ENCODE measurements at places on chromosomes 12 and 14.

DNA sequence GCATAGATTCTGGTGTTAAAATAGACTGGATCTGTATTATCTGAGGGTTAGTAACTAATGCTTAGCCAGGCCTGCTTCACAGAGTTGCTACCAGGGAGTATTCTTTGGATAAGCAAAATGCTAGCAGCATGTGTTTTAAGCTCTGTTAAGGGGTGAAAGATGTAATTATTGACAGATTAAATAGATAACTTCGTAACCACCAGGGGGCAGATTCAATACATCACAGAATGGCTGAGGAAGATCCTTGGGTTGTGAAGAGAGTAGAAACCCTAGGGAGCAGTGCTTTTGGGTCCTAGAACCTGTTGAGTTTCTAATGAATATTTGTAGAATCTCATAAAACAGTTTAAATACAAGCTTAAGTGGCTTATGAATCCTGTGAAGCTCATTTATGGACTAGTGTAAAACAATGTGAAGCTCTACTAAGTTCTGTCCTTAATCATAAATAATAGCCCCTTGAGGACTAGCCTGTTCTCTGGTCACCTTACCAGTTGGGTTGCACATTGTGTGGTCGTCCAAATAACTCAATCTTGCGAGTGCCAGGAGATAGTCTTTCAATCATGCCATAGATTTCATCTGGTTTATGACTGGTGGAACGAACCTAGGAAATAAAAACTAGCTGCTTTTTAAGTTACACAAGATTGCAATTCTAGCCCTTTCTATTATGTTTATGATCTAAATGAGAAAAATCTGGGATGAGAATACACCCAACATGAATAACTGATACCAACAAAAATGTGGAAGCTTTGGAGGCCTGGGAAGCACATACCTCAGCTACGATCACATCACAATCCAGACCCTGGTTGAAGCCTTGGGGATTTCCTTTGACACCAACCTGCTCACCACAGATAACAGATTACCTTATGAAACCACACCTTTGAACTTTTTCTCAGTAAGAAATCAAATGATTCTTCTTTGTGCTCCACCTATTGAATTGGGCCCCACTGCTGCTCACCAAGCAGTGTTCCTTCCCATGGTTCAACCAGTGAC lies 12.3 kb downstream of the METTL3 start:
- DNase-seq: no peak

DNA sequence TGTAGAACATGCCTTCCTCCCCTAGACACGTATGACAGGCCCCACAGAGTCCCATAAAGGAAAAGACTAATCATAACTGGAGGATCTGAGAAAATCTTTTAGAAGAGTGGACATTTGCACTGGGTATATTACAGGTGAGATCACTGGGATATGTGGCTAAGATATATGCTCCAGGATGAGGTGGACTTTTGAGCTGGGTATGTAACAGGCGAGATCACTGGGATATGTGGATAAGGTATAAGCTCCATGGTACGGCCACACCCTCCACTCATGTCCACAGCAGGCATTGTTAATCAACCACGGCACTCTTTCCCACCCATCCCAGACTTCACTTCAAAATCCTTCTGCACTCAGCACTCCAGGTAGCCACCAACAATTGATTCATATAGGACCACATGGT lies 34.1 kb downstream of the CLMN start:
- DNase-seq: no peak

GRCh38 chr12:105025890-105026289 lies 39.8 kb downstream of the NOPCHAP1 start:
- DNase-seq: no peak

GRCh38 chr12:131950182-131950913 lies 606 bp downstream of the EP400 start:
- DNase-seq: peak; percentile 32

GRCh38 chr12:113086249-113087164 lies 30.0 kb downstream of the DTX1 start:
- DNase-seq: no peak

DNA sequence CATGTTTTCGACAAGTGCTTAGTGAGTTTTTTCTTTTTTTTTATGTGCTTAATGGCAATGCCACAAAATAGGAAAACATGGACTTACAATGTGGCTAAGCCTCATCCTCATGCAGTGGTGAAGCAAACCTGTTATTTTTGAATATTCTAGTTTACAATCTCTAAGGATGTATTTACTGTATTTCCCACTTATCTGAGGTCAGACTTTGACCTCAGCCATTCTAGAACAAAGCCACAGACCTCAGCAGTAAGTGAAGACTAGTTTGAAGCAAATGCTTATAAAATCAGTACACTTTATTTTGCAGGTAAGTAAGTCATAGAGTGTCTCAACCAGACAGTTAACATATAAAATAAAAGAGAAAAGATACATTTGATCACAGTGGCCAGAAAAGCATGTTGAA lies 130.1 kb downstream of the CCDC91 start:
- DNase-seq: no peak

DNA sequence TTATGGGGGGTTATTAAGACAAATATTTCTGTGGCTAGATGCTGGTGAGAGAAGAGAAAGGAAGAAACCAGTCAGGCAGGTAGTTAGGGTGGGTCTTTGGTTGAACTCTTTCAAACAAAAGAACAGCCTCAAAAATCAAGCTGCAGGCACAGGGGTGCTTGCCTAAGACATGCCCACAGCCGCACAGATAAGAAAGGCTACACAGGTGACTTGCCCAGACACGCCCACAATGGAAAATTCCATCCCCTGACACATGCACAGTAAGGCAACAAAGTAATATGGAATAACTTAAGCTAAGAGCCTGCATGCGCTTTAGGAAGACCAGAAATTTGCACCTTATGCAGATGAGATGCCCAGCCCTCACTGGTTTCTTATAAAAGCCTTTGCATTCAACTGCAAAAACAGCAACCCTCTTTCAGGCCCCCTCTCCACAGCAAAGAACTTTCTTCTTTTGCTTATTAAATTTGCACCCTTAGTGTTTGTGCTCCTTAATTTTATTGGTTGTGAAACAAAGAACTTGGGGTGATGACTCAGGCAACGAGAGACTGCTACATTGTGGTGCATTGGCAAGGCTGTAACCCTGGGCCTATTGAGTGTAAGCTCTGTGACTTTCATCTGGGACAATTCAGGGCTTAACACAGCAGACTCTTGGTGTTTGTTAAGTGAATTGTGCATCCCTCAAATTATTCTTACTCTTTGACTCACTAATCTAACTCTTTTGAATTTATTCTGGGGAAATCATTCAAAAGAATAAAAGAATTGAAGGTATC lies 149.4 kb downstream of the RPAP3 start:
- DNase-seq: no peak

DNA sequence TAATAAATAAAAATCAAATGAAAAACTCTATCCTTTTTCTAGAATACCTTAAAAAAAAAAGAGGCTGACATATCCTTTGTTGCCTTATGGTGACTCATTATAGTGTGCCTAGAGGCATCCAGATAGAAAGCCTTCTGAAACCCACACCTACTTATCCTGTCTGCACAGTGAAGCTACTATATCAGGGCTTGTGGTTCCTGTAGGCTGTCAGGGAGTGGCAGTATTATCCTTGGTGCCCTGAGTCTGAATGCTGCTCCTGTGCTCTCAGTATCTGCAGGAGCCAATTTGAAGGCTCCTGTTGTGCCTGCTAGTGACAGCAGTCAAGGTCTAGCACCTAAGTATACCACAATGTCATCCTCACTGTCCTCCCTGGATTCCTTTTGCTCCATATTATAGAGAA lies 168.4 kb upstream of the AVPR1A start:
- no peak for DNase-seq

- DNase-seq: no peak
Observed at GRCh38 chr12:120438495-120439198, 734 bp downstream of the COX6A1 start.

DNA sequence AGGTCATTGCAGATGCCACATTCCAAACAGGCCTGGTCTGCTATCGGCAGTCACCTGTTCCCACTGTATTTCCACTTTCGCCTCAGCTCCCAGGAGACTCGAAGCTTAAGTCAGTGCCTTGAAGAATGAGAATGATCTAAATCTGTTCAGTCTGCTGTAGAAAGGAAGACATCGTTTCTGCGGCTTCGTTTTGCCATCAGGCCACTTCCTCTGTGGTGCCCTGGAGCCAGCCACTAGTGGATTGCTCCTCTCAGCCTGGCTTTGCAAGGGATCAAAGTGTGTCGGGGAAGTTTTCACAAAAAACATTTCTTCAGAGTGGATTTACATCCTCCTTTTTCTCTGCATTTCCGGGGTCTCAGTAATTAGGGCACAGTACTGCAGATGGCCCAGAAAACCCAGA lies 66.7 kb downstream of the AACS start:
- DNase-seq: no peak

DNA sequence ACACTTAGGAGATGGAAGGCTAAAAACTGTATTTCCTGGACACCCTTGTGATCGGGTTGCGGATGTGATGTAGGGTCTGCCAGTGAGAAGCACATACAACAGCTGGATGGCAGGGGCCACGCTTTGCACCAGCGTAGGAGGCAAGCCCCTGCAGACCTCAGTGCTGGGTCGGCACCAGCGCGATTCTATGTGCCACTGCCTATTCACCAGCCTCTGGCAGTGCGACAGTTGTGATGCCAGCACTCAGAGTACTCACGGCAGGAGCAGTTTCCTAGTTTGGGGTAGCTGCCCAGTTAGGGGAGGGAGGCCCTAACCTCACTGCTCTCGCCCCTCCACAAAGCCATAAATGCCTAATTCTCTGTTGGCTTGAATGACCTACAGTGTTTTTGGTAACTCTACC lies 31.6 kb downstream of the SPTLC2 start:
- DNase-seq: no peak
